ENCODE measurements at places on chromosomes 2 and 18.

DNA sequence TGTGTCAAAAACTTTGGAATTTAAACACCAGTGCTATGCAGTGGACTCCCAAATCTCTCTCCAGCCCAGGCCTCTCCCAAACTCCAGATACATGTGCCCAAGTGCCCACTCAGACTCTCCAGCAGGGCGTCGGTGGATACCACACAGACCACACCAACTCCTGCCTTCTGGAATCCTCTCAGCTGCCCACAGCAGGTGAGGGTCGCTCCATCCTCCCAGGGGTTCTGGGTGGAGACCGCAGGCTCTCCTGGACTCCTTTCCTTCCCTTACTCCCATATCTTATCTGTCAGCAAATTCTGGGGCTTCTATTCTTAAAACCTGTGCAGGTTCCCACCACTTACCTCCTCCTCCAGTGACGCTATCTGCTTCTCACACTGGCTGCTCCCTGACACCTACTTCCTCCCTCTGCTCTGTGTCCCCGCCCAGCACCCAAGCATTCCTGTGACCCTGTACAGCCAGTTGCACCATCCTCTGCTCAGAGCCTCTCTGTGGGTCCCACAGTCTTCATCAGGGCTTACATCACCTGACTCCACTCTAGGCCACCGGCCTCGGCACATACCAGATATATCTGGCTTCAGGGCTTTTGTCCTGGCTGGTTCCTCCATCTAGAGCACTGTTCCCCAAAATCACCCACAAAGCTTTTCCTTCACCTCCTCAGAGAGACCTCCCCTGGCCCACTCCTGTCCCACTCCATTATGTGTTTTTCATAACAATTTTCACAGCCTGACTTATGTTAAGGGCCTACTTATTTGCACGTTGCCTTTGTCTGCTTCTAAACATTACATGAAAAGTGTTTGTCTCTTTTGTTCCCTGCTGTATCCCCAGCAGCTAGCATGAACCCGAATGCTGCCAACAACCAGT lies 2.6 kb upstream of the IMP4 start:
- no peak for DNase-seq

DNA sequence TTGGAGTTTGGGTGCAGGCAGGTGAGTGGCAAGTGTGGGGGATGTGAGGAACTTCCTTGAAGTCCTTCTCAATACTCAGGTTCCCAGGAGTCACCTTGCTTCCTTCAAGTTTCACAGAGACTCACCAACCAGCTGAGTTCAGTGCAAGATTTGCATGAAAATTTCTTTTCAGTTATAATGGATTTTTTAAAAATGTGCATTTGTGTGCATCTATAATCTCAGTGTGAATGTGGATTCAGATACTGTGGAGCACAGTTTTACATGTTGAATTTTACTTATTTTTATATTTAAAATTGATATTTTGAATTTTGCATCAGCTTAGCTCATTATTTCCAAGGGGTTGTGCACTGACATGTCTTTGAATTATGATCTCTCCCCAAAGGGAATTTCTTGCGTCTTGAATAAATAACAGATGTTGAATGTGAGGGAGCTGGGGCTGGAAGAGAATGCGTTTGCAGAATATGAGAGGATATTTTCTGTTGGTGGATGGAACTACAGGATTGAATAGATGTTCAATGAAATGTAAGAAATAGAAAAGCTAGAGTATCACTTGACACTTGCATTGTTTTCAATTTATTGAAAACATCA lies 184.3 kb downstream of the RPRM start:
- DNase-seq = no peak

DNA sequence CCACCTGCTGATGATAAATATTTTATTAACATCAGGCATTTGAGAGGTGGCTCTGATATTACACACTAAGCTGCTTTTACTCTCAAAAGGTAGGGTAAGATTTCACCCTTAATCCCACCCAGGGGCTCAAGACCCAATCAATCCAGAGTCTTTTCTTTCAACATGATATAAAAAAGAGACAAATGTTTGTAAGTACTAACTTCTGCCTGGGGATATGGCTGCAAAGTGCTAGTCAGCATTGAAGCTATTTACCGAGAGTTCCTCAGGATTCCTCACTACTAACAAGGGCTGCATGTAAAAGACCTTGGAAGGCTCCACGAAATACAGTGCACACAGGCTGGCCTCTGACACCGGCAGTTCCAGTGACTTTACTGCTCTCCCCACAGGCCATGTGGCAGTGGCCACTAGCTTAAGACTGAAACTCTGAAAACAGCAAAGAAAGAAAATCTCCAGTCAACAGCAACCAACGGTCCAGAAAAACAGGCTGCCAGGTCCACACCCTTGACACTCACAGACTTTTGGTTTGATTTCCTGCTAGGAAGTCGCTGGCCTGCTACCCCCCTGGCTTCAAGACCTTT lies 11.2 kb downstream of the MREG start:
- no peak for DNase-seq

DNA sequence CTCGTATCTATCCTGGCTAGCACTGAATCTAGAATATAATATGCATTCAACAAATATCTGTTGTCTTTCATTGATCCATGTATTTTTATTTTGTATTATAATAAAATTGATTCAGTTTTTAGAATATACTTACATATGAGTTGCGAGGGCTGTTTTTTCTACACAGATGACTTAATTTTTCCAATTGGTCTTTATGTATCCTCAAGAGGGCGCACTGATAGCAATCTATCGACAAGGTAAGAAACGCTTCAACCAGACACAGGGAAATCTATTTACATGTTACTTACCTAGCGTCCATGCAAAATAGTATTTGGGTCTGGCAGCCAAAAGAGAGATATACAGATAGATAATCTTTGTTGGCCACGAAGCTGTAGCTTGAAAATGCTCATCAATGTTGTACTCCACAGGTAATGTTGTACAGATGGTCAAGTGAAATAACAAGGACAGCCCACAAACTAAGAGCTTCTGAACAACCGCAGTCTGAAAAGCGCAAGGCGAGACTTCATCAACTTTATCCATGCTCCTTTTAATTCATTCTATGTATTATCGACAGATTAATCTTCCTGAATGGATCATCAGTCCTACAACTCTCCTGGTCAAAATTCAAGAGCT lies 35.5 kb upstream of the KIDINS220 start:
- DNase-seq = no peak

DNA sequence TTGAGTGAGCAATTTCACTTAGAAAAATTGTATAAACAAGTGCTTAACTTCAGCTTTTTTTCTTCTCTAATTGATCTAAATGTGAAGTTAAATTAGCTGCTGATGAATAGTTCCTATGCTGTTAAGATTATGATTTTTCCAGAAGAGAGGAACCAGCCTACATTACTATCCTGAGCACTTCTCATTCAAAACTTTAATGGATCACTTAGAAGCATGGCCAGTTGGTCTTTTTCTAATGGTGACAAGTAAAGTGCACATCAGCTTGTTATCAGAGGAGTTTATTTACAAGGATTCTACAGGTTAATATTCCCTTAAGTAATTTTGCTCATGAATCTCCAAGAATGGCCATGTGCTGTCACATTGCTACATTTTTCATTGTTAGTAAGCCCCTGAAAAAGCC lies 37.1 kb downstream of the DCC start:
- DNase-seq = no peak

DNA sequence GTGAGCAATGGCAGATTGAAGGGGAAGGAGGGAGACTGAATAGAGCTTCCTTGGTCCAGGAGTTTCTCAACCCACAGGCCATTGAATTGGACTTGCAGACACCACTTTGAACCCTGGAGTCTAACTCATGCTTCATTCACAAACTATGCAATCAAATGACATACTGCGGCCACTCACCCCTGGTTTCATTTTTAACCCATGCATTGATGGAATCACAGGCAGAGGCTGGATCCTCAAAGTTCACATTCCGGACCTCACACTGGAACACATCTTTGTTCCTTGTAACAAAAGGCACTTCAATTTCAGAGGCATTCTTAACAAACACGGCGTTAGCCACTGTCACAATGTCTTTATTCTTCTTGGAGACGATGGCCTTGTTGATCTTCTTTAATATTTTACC lies 40.7 kb downstream of the MRPL44 start:
- DNase-seq = no peak

DNA sequence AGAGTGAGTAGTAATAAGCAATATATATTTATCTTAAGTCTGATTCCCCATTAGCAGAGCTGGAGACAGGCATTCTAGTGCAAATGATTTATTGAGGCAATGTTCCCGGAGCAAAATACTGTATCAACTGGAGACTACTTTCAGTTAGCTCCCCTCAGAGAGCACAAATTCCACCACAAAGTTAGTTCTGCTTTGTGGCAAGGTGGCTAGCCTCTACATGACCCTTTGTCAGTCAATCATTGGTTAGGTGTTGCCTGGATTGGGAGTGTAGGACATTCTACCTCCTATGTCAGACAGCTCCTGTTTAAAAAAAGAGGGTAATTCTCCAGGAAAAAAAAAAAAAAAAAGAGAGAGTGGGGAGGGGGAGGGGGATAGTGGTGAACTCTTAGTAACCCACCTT lies 402.2 kb downstream of the NR4A2 start:
- no peak for DNase-seq

GRCh38 chr2:7792031-7792651 lies 874.9 kb downstream of the RNF144A start:
- no peak for DNase-seq

DNA sequence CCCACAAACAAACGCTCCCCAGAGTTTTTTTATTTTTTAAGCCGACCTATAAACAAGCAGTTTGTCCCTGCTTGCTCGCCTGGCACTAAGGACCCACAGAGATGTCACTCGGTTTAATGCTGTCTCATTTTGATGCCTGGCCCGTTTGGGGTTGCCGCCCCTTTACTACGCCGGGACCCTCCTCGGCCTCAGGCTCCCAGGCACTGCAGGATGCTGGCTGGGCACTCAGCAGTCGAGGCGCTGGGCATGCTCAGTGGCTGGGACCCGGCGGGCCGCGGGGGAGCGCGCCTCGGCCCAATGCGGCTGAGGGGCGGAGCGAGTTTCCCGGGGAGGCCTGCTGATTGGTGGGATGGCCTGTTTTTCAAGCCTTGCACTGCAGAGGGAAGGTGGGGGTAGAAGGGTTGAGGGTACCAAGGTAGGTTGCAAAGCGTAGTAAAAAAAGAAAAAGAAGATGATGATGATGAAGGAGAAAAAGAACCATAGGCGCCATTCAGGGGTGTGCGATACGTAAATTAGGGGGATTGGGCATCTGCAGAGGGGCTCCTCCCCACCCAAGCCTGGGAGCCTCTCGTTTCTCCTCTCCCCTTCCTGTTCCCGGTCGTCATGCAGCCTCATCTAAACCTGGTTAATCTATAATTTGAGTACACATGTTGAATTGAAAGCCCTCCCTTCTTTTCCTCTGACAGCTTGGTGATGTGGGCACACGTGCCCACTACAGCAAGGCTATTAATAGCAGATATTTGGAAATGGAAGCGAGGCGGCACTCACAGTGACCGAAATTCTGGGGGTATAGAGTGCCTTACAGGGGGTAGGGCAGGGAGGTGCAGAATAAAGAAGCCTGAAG lies 1.5 kb upstream of the IRS1 start:
- DNase-seq = peak; percentile 88

- DNase-seq = peak; percentile 94
These were observed 17.2 kb upstream of the C2orf74 start for GRCh38 chr2:61144697-61145268.

DNA sequence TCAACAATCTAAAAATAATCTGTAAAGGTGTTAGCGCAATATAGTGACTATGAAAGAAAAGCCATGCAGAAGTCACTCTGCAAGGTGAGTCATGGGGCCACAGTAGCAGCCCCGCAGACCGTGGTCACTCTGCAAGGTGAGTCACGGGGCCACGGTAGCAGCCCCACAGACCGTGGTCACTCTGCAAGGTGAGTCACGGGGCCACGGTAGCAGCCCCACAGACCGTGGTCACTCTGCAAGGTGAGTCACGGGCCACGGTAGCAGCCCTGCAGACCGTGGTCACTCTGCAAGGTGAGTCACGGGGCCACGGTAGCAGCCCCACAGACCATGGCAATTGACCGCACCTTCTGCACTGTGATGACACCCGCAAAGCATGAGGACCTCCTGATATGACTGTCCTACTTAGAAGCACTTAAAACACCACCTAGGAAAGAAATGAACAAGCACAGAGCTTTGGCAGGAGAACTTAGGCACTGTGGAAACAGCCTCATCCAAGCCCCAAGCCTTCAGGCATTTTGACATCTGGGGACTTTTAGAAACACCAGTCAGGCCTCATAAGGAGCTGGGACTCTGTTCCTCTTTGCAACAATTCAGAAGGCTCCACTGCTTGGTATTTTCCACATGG lies 70.1 kb downstream of the LDLRAD4 start:
- peak; percentile 33 for DNase-seq

DNA sequence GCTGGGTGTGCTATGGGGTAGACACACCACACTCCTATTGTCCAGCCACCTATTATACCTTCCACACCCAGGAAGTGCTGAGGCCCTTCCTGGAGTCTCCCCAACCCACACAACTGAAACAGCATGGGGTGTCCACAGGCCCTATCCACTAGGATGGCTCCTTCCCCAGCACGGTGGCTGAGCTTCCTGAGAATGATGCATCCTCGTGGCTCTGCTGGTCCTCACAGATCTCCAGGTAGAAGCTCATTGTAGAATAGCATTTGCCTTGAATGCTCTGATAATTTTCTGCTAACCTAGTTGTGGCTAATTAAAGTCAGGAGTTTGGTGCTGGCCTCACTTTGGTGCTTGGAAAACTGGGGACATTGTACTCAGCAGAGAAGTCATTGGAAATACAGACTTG lies 182.6 kb downstream of the ANKRD30B start:
- no peak for DNase-seq

GRCh38 chr2:239886781-239887180 lies 138.4 kb downstream of the NDUFA10 start:
- DNase-seq = no peak

DNA sequence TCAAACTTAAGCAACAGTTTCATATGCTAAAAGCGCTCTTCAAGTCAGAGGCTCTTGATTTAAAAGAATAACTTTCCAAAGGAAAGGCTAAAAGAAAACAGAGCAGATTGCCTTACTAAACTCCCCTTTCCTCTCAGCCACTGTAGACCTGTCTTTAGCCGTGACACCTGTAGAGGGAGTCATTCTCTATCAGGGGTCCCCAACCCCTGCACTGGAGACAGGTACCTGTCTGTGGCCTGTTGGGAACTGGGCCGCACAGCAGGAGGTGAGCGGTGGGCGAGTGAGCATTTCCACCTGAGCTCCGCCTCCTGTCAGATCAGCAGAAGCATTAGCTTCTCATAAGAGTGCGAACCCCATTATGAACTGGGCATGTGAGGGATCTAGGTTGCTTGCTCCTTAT lies 9.6 kb downstream of the SLC14A1 start:
- no peak for DNase-seq

- DNase-seq = no peak
These were observed 62.7 kb upstream of the MAPRE2 start for GRCh38 chr18:34978533-34978893.

GRCh38 chr2:37798315-37799005 lies 126.6 kb upstream of the RMDN2 start:
- DNase-seq = no peak

GRCh38 chr2:179745635-179746256 lies 115.7 kb downstream of the ZNF385B start:
- no peak for DNase-seq

DNA sequence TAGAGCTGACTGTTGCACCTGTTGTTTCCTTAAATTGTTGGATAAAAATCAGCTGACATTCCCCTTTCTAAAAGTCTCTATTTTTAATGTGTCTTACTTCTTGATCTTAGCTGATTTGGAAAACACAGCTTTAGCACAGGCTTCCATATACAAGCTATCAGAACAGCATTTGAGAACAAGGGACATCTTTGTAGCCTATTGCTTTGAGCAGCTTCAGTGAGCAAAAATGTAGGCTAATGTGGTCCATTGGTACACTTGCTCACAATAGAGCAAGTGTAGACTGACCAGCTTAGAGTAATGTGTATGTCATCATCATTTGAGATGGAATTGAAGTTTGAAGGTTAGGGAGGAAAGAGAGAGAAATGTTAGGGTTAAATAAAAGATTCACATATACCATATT lies 7.0 kb downstream of the INPP1 start:
- DNase-seq = no peak
